ENCODE measurements at places on chromosomes 4 and X. TPM values are rescaled to one million over a fixed set of nuclear protein-coding genes. Genes with fewer than 3 reads are reported as not detected.
A peak's percentile ranks its signal among the peaks of the same experiment; 100 is the strongest.

ADH5 gene
- 87.8 TPM for polyA plus RNA-seq

MXRA5 gene
- polyA plus RNA-seq, result 50.4 TPM

XAGE2 gene
- polyA plus RNA-seq, result not detected

SCD5 gene
- 9.9 TPM for polyA plus RNA-seq

OTC gene
- not detected for polyA plus RNA-seq

JAKMIP1 gene
- polyA plus RNA-seq, result 0.14 TPM

BBS12 gene
- 3.2 TPM for polyA plus RNA-seq

RGN gene
- 2.4 TPM for polyA plus RNA-seq

MSANTD1 gene
- 1.0 TPM for polyA plus RNA-seq

SLC6A14 gene
- not detected for polyA plus RNA-seq

HMX1 gene
- not detected for polyA plus RNA-seq

DNA sequence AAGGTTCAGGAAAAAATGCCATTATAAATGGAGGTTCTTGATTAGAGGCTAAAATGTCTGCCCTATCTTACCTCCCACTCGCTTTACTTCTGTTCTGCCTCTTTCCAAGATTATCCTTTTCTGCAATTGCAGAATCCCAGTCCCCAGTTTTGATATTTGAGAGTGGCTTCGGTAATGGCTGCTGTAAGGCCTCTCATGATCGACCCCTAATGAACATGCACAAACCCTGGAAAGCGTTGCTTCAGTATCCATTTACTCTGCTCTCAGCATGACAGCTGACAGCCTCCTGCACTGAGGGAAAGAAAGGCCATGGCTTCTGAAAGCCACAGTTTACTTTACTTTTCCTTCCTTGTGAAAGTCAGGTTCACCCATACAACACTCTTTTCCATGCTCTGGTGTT, 325.4 kb upstream of the GALNT7 start:
- no peak for DNase-seq

DNA sequence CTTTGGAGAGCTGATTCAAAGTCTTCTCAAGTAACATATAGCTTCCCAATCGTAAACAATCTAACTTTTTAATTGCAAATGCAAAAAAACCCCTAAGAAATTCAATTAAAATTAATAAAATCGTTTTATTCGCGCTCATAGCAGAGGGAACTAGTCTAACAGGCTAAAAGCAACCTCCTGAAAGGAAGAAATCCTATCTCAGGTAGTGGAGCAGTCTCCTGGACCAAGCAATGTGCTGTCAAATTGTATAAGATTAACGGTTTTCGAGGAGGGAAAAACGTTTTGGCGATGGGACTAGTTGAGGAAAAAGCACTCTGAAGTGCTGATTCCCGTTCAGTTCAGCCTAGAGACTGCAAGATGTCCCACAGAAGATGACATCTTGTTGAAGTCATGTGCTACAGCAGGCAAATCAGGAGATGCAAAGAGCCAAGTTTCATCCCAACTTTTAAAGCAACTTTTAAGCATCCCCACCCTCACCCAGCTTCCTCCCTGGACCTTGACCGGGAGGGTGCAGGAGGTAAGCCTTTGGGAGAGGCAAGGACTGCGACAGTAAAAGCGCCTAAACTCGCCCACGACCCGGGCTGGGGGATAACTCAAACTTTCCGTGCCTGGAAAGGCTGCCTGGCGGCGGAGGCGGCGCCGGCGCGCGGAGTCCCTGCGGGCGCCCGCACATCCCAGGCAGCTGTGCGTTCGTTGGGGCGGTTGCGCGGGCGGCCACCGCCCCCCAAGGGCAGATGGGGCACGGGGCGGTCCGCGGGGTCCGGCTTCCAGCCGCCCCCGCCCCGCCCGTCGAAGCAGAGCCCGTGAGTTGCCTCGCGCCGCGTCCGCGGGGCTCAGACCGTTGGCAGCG, 784 bp downstream of the MAP7D3 start:
- DNase-seq, result no peak

GRCh38 chr4:1232661-1233621, 16.0 kb downstream of the CTBP1 start:
- peak; percentile 63 for DNase-seq

- no peak for DNase-seq
Measured at GRCh38 chr4:88809576-88810219, 112.1 kb upstream of the NAP1L5 start.

- DNase-seq, result no peak
Measured at GRCh38 chr4:1354136-1354982, 7.4 kb downstream of the UVSSA start.

GRCh38 chr4:15250021-15250441, 177.8 kb upstream of the C1QTNF7 start:
- DNase-seq, result peak; percentile 77

GRCh38 chr4:113049421-113050370, at the start of gene ANK2:
TSS of gene ANK2 (plus strand) at chr4:113049653. CDS start at chr4:113049729, 76 bp downstream.
- DNase-seq, result no peak

GRCh38 chrX:94515009-94515408, 841.0 kb downstream of the FAM133A start:
- DNase-seq, result no peak

DNA sequence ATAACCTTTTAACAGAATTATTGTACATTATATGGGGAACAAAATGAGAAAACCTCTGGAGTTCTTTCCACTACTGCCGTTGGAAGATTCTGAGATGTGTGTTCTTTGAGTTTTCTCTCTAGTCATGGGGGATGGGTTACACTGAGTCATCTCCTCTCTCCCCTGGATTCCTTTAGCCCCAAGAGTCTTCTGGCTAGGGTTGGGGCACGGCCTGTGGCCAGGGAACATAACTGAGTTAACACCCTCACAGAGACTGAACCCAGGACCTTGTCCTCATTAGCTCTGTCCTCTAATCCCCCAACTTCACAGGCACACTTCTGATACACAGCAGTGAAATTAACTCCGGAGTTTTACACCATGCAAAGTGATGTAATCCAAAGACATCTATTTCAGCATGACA, 142.3 kb upstream of the F9 start:
- no peak for DNase-seq

DNA sequence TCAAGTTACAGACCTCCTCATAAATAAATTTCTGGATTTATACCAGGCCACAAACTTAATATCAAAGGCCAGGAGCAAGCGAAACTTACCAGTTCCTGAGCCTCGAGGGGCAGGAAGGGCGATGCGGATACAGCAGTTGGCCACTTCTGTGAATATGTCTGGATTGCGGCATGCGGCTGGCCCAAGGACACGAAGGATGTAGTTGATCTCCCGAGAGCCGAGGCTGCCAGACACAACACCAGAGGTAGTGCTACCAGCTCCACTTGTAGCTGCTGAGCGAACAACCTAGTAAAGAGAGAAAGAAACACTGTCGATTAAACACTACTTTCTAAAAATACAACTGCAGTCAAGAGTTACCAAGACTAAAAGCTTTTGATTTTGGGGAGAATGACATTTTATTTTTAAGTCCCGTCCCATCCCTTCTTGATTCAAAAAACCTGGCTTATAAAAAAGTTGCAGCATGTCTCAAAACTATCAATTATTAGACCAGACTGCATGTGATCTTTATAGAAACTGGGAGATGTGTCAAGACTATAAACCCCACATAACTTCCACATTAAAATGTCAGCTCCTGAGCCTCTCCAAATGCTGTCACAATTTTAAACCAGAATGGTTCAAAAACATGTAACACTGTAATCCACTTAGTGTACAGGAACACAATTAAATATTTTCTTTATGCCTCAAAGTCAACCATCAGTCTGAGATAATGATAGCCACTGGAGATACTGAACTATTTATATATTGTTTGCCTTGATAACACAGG, 105.6 kb downstream of the HUWE1 start:
- no peak for DNase-seq

DNA sequence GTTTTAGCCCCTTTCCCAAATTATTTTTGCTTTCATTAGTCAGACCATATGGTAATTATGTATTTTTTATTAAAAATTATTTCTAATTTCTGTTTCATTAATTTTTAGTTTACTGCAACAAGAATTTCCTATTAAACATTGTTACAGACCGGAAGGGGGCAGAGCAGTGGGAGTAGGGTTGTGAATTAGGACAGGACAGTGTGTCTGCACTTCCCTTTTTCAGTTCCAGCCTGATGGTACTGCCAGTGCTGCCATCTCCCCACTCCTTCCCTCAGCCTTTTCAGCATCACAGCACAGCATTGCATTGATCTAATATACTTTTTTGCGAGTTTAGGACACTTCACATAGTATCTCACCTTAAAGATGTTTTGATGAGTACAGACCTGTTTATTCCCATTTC, 76.5 kb downstream of the STIM2 start:
- DNase-seq, result no peak

GRCh38 chr4:125663896-125664767, 349.4 kb downstream of the FAT4 start:
- no peak for DNase-seq

GRCh38 chr4:172109466-172109865, 296.3 kb downstream of the GALNTL6 start:
- DNase-seq, result no peak

GRCh38 chr4:153084224-153084979, 119.8 kb upstream of the TRIM2 start:
- no peak for DNase-seq

DNA sequence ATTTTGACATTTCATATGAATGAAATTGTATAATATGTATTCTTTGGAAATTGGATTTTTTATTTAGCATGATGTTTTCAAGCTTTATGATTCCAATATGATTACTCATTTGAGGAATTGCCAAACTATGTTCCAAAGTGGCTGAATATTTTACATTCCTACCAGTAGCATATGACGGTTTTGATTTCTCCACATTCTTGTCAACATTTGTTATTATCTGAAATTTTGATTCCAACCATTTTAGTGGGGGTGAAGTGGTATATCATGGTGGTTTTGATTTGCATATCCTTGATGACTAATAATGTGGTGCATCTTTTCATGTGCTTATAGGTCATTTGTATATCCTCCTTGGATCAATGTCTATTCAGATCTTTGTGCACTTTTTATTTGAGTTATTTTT, 2.6 kb upstream of the BEX1 start:
- DNase-seq, result no peak

GRCh38 chr4:15771216-15772058, 6.7 kb upstream of the CD38 start:
- DNase-seq, result no peak

- DNase-seq, result no peak
Measured at GRCh38 chr4:133151341-133151690, 2.2 kb downstream of the PCDH10 start.

GRCh38 chr4:9964879-9965278, 56.4 kb downstream of the SLC2A9 start:
- no peak for DNase-seq

DNA sequence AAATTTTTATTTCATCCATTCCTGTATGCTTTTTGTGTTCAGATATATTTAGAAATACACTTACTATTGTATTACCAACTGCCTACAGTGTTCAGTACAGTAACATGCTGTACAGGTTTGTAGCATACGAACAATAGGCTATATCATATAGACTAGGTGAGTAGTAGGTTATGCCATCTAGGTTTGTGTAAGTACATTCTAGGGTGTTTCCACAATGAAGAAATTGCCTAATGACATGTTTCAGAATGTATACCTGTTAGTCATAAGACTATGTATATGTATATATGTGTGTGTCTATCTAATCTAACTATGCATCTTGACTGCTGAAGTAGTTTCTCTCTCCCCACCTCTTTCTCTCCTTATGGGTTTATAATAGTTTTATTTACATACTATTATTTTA, 51.5 kb upstream of the BTC start:
- DNase-seq, result no peak

- no peak for DNase-seq
Measured at GRCh38 chrX:93598076-93598475, 75.3 kb downstream of the NAP1L3 start.
